ENCODE measurements at places on chromosomes 7 and 10. TPM values are rescaled to one million over a fixed set of nuclear protein-coding genes. Genes with fewer than 3 reads are reported as not detected.

Gene LIPN
- total RNA-seq = not detected

Gene LRRC61
- total RNA-seq = 12.8 TPM

Gene BAIAP2L1
- 0.42 TPM for total RNA-seq

Gene SNX13
- total RNA-seq = 26.3 TPM

Gene DNAJC9
- 63.6 TPM for total RNA-seq

Gene DLX5
- not detected for total RNA-seq
